BJ (cell line): ENCODE measurements at places on chromosomes 7 and 10. TPM values are rescaled to one million over a fixed set of nuclear protein-coding genes. Genes with fewer than 3 reads are reported as not detected.

The EN2 gene
- polyA plus RNA-seq: not detected in 2 replicates

The SYCE1 gene
- polyA plus RNA-seq: 0.78 and 0.94 TPM in 2 replicates

DNA sequence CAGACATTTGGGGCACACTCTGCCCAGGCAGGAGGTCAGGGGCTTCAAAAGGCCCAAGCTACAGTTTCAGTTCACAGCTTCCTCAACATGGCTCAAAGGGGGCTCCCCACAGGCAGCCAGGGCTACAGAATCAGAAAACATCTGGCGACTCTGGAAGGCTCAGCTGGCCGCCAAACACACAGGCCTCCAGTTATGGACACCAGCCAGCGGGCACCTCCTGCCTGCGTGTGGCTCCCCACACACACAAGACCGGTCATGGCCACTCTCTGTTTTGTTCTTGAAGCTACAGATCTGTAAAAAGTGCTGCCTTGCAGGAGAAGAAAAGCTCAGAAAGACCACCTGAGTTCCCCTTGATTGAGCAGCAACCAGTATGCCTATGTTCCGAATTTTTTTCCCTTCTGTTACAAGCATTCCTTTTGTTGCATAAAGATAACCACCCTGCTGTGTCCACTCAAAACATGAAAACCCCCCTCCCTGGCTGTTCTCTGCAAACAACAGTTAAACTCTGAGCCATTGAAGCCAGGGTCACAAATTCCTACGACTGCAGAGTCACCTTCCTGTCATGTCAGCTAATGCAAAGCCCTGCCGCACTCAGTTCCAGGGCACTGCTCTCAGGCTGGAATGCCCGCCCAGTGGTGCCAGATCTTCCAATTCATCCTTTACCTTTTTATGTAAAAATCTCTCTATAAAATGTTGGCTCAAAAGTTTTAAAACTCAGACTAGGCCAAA is 33.6 kb downstream of the VSTM4 start:
- DNase-seq: no peak

DNA sequence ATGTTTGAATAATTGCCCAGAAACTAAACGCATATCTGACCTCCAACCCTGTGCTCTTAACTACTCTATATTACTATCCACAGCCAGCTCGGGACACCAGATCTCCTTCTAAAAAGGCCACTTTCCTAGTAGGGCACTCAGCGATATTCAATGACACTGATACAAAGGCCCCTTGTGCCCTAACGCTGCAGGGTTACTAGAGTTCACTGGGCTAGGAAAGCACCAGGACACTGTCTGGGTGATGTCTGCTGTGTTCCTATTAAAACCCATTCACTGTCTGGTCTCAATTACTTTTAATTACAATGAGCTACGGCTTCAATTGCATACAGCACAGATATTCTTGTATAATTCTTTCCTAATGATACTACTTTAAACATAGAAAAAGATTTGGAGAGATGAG is 91.7 kb downstream of the SORCS1 start:
- DNase-seq: no peak

DNA sequence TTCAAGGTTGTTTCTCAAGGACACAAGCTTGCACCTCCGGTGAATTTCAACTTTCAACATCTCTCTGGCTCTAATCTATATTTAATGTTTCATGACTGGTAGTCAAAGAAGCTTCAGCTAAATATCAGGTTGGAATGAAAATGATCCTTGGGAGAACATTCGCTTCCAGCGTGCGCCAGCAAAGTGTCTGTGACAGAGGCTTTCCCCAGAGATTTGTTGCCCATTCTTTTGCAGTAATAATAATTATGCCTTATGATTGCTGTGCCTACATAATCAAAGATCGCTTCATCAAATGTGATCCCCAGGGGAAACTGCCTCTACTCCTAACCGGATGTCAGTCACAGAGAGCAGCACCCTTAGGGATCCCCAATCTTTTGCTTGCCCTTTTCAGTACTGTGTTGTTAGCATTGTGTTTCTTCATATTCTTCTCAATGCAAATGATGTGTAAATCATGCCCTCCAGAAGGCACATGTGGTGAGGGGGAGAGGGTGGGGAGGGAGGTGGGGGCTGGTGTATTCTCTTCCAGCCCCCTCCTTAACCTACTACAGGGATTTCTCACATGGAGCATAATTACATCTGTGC is 30.5 kb downstream of the FZD1 start:
- no peak for DNase-seq

GRCh38 chr7:80552031-80552694 is 40.3 kb upstream of the GNAT3 start:
- DNase-seq: peak; percentile 68

The AUTS2 gene
- 0.32 and 0.54 TPM in 2 replicates for polyA plus RNA-seq

GRCh38 chr7:12423355-12423996 is 19.8 kb upstream of the VWDE start:
- peak; percentile 37 for DNase-seq

The NCF1 gene
- polyA plus RNA-seq: not detected in 2 replicates

The CHCHD2 gene
- 299 and 342 TPM in 2 replicates for polyA plus RNA-seq

- DNase-seq: no peak
These were observed 84.1 kb upstream of the INHBA start for GRCh38 chr7:41786944-41787343.

DNA sequence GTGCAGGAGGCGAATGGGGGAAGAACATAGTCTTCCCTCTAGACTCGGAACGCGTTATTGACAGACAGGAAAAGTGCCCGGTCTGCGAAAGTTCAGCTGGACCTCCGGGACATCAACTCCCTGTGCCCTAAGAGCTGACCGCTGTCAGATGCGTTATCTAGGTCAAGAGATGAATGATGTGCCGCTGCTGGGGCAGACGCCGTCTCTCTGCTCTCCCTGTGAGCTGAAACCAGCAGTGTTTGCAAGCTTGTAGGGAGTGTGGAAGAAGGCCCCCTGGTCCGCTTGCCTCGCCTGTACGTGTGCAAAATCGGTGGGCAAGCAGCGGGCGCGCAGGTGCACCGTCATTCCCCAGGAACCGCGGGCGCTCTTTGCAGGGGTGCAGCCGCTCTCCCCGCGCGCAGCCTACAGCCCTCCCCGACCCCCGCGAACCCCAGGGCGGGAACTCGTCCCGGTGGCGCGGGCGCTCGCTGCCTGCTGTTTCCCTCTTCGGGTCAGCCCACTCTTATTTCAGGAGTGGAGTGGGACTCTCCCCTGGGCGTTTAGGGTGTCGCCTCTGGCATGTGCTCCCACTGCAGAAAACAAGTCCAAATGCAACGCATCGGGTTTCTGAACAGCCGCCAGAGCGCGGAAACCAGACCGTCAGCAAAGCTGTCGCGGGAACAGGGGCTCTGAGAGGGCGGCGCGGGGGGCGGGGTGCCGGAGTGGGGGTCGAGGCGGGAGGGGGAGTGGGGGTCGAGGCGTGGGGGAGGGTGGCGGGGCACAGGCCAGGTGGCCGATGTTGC is 1.8 kb upstream of the PFKFB3 start:
- no peak for DNase-seq

DNA sequence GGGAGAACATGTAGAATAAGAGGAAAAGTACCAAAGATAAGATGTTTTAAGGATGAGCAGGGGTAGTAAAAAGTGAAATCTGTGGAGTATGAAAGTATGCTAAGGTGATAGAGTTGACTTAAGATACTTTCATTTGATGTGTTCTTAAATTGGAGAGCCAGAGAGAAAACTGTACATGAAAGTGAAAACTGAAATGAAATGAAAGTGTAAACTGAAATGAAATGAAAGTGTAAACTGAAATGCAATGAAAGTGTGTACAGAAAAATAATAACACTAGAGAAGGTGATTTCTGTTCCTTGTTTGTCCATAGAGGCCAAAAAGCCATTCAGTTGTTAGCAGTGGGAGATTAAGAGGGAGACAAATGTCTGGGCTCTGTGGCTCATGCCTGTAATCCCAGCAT is 17.5 kb downstream of the AHR start:
- no peak for DNase-seq

DNA sequence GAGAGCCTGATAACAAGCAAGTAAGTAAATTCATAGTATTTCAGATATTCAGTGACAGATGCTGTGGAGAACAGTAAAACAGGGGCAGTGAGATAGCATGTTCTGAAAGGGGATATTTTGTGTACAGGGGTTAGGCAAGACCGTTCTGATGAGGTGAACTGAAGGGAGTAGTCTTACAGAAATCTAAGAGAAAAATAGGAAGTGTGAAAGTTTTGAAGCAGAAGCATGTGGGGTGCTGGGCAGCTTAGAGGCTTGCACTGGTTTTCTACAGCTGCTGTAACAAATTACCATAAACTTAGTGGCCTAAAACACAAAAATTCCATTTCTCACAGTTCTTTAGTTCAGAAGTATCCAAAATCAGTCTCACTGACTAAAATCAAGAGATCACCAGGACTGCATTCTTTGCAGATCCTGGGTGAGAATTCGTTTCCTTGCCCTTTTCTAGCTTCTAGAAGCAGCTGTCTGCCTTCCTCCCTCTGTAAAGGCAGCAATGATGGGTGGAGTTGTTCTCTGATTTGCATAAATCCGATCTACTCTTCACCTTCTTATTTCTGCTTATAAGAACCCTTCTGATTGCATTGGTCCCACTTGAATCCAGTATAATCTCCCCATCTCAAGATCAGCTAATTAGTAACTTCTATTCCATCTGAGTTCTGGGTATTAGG is 7.5 kb upstream of the KLF14 start:
- no peak for DNase-seq

DNA sequence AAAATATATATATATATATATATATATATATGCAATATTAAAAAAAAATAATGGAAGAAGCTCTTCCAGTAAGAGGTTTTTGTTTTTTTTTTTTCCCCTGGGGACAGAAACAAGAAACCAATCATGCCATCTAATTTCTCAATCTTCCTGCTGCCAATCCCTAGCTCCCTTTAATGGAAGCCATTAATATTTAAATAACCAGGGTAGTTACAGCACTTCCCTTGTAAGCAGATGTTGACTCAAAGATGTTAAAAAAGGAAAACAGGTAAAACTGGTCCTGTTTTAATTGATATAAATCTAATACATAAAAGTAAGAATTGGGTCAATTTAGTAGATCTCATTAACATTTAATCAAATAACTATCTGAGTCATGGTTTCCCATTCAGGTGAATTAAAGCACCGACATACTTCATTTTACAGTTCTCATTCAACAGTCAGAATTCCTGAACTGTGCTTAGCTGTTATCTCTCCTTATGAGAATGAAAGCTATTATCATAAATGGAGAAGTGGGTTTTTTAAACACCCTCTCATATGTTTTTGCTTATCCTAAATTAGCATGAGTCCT is 22.6 kb downstream of the CPVL start:
- DNase-seq: no peak

The GRB10 gene
- 8.3 and 8.5 TPM in 2 replicates for polyA plus RNA-seq

The KCNIP2 gene
- 0.38 and 0.43 TPM in 2 replicates for polyA plus RNA-seq

DNA sequence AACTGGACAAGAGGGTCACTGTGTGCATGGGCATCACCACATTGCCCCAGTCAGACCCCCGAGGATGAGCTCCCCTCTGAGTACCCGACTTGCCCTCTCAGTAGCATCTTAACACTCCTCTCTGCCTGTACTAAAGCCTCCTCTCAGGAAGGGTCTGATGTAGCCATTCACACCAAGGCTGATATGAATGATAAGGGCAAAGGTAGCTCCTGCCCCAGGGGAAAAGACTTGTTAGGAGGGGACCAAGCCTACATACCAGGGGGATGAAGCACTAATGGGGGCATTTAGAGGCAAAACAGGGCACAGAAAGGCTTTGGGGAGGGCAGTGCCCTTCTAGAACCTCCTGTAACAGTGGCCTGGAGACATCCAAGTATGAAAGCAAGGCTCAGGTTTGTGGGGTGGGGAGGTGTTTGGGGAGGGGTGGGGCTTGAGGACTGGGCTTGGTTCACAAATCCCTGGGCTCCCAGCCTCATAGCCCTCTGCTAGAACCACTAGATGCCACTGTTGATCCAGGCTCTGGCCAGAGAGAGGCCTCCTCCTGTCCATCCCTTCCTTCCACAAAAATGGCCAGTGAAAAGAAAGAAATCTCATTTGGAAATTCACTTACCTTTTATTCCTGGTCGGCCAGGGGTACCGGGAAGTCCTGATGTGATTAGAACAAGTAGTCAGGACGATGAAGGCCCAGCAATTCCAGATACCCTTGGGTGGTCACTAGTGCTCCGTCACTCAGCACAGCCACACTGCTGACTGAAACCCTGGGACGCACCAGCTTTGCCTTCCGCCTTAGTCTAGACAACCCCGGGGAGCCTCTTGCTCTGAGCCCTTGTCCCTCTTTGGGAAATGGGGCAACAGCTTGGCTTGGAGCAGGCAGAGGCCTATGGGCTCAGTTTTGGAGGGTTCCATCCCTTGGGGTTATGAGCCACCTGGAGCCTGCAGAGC is 40.3 kb downstream of the COL17A1 start:
- DNase-seq: no peak

The SFXN2 gene
- 4.3 and 5.6 TPM in 2 replicates for polyA plus RNA-seq

- no peak for DNase-seq
These were observed 491.0 kb downstream of the XPNPEP1 start for GRCh38 chr10:109432281-109432680.

The OPN1SW gene
- polyA plus RNA-seq: not detected in 2 replicates

DNA sequence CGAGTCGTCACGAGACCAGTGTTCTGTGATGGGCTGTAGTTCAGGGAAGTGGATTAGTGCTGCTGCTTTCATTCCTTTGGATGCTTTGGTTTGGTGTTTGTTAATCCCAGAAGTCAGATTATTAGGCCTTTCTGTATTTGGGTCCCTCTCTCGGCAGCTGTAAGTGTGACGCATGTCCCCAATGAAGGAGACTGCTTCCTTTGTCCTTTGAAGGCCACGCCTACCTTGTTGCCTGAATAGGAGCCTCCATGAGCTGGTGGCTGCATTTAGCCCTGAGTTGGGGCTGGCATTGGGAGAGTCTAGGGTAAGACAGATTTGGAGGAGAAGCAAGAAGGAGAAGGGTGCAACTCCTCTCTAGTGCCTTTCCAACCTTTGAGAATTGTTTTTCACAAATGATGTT is 34.5 kb downstream of the DOCK1 start:
- no peak for DNase-seq

GRCh38 chr7:56063500-56063881 is 595 bp upstream of the SUMF2 start:
- DNase-seq: no peak

GRCh38 chr7:124840435-124840834 is 74.8 kb upstream of the GPR37 start:
- no peak for DNase-seq

DNA sequence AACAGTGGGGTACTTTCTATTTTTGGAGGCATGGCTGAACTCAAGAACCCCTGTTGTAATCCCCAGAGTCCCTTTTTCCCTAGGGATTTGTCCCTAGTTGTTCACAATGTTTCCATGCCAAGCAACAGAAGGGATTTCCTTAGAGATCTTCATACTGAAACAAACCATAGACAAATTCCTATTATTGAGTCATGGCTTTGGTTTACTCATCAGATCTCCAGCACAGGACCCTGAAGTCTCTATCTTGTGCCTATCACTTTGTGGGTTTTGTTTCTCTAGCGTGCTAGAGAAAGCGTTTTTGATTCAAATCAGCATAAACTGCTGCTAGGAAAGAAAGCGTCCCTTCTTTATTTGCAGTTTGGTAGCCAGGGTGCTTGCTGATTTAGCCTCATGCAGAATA is 165.0 kb downstream of the BAMBI start:
- DNase-seq: peak; percentile 55
